MCF 10A (cell line): ENCODE measurements at places on chromosomes 3 and 15. TPM values are rescaled to one million over a fixed set of nuclear protein-coding genes. Genes with fewer than 3 reads are reported as not detected.

DNA sequence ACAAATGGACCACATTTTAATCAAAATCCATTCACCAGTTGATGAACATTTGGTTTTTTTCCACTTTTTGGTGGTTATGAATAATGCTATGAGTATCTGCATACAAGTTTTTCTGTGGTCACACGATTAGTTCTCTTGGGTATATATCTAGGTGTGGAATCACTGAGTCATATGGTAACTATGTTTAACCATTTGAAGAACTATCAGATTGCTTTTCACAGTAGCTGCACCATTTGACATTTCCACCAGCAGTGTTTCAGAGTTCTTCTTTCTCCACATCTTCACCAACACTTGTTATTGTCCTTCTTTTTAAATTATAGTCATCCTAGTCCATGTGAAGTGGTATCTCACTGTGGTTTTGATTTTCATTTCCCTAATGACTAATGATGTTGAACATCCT lies 33.3 kb upstream of the ATG7 start:
- H3K4me1 ChIP-seq: peaks cover 26% of the 10 kb centered on the region
- peak overlapping the region; percentile 32 for H3K4me3 ChIP-seq
- peak; percentile 58 for DNase-seq
- no peaks in the 10 kb centered on the region for H3K27me3 ChIP-seq
- peaks cover under 1% of the 10 kb centered on the region for H3K36me3 ChIP-seq

GRCh38 chr15:33149919-33150318 lies 44.6 kb downstream of the FMN1 start:
- H3K27me3 ChIP-seq: no peaks in the 10 kb centered on the region
- H3K27ac ChIP-seq: peak overlapping the region; percentile 54
- DNase-seq: peak; percentile 72
- no peak overlapping the region for H3K4me3 ChIP-seq
- peaks cover 9% of the 10 kb centered on the region for H3K36me3 ChIP-seq

- H3K27ac ChIP-seq: no peak overlapping the region
- no peaks in the 10 kb centered on the region for H3K36me3 ChIP-seq
- no peak for DNase-seq
- H3K4me3 ChIP-seq: no peak overlapping the region
- H3K27me3 ChIP-seq: peaks cover 13% of the 10 kb centered on the region
- no peaks in the 10 kb centered on the region for H3K4me1 ChIP-seq
These were observed 24.5 kb upstream of the IDH2 start for GRCh38 chr15:90126596-90127435.

BTLA gene
- not detected in 2 replicates for total RNA-seq

ABHD2 gene
- 47.7 and 55.9 TPM in 2 replicates for total RNA-seq

IGSF10 gene
- not detected in 2 replicates for total RNA-seq

SMCO1 gene
- not detected in 2 replicates for total RNA-seq

FANCD2OS gene
- total RNA-seq: not detected in 2 replicates

- no peaks in the 10 kb centered on the region for H3K27me3 ChIP-seq
- no peak overlapping the region for H3K4me3 ChIP-seq
- H3K4me1 ChIP-seq: peaks cover 57% of the 10 kb centered on the region
- no peak overlapping the region for H3K27ac ChIP-seq
- peaks cover 18% of the 10 kb centered on the region for H3K36me3 ChIP-seq
- no peak for DNase-seq
These were observed 44.5 kb downstream of the CMSS1 start for GRCh38 chr3:99862208-99862607.

ACTR8 gene
- 27.7 and 37.1 TPM in 2 replicates for total RNA-seq

GRCh38 chr3:150394606-150395005 lies 13.5 kb upstream of the TSC22D2 start:
- DNase-seq: no peak
- H3K27ac ChIP-seq: no peak overlapping the region
- H3K27me3 ChIP-seq: no peaks in the 10 kb centered on the region
- no peak overlapping the region for H3K4me3 ChIP-seq
- peaks cover 2% of the 10 kb centered on the region for H3K4me1 ChIP-seq
- H3K36me3 ChIP-seq: peaks cover 8% of the 10 kb centered on the region

GRCh38 chr15:70047386-70048197 lies 50.1 kb downstream of the TLE3 start:
- peaks cover 31% of the 10 kb centered on the region for H3K36me3 ChIP-seq
- H3K27me3 ChIP-seq: peaks cover 16% of the 10 kb centered on the region
- no peaks in the 10 kb centered on the region for H3K4me1 ChIP-seq
- no peak for DNase-seq
- no peak overlapping the region for H3K27ac ChIP-seq
- H3K4me3 ChIP-seq: no peak overlapping the region

DNA sequence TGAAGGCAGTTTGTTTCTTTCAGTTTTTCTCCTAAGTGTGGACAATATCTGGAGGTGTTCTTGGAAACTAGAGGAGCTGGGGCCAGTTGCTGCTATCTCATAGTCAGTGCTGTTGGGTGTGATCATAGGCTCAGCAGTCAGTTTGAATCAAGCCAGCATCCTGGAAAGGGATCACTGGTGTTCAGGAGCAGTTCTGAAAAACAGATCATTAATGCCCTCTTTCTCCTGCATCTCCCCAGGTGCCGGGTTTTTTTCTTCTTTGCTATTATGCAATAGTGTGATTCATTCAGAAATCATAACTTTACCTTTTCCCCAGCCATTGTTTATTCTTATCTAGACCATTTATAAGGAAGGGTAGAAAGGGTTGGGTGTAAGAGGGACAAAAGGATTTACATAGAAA lies 24.0 kb downstream of the LNP1 start:
- no peaks in the 10 kb centered on the region for H3K27me3 ChIP-seq
- H3K4me1 ChIP-seq: peaks cover 4% of the 10 kb centered on the region
- H3K4me3 ChIP-seq: no peak overlapping the region
- DNase-seq: peak; percentile 58

DNA sequence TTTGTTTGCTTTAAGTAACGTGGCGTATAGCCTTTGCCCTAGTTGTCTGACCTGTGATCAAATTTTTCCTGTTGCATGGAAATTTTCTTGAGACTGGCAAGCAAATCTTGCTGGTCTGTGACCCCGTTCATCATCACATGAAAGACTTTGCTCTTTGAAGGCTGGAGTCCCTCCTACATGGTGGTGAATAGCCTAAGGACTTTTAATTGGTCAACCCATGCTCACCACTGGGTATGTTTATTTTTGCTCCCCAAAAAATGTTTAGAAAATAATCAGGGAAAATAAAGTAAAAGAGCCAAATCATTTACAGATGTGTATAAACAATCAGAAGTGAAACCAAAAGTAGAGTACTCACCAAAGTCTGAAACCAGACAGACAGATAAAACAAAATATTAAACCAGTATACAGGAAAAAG lies 1075.3 kb upstream of the ALCAM start:
- peak overlapping the region; percentile 26 for H3K4me3 ChIP-seq
- no peaks in the 10 kb centered on the region for H3K36me3 ChIP-seq
- H3K4me1 ChIP-seq: peaks cover 7% of the 10 kb centered on the region
- no peaks in the 10 kb centered on the region for H3K27me3 ChIP-seq
- H3K27ac ChIP-seq: no peak overlapping the region

GRCh38 chr3:63870615-63871005 lies 6.9 kb downstream of the ATXN7 start:
- peaks cover 11% of the 10 kb centered on the region for H3K36me3 ChIP-seq
- H3K4me3 ChIP-seq: no peak overlapping the region
- no peaks in the 10 kb centered on the region for H3K27me3 ChIP-seq

DNA sequence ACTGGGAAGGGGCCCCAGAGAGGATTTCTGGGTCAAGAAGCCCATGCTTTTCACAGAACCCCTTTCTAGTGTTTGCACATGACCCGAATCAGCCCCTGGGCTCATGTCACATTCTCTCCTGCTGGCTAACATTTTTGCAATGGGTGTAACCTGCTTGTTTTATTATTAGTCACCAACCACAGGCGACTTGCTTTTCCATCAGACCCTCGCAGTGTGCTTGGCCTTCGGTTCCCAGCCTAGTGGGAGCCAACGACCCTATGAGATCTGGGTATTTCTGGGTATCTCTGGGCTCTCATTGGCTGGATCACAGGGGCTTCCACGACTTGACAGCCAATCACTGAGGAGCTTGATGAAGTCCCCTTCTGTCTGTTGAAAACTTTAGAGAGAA lies 11.0 kb upstream of the FBLN2 start:
- H3K36me3 ChIP-seq: no peaks in the 10 kb centered on the region
- no peaks in the 10 kb centered on the region for H3K27me3 ChIP-seq
- peak overlapping the region; percentile 96 for H3K27ac ChIP-seq
- DNase-seq: peak; percentile 80
- H3K4me1 ChIP-seq: peaks cover 43% of the 10 kb centered on the region
- no peak overlapping the region for H3K4me3 ChIP-seq

HTR3E gene
- not detected in 2 replicates for total RNA-seq

- H3K4me1 ChIP-seq: no peaks in the 10 kb centered on the region
- DNase-seq: no peak
- H3K27me3 ChIP-seq: no peaks in the 10 kb centered on the region
These were observed 3.7 kb upstream of the GRM2 start for GRCh38 chr3:51703068-51703760.

- H3K36me3 ChIP-seq: no peaks in the 10 kb centered on the region
- no peak overlapping the region for H3K27ac ChIP-seq
- no peaks in the 10 kb centered on the region for H3K27me3 ChIP-seq
- H3K4me3 ChIP-seq: no peak overlapping the region
These were observed 922 bp downstream of the ADPRH start for GRCh38 chr3:119580067-119580760.

GRCh38 chr3:24272875-24273274 lies 221.8 kb downstream of the THRB start:
- peak overlapping the region; percentile 51 for H3K27ac ChIP-seq
- no peak overlapping the region for H3K4me3 ChIP-seq
- no peaks in the 10 kb centered on the region for H3K27me3 ChIP-seq
- H3K4me1 ChIP-seq: peaks cover 7% of the 10 kb centered on the region
- no peaks in the 10 kb centered on the region for H3K36me3 ChIP-seq

DNA sequence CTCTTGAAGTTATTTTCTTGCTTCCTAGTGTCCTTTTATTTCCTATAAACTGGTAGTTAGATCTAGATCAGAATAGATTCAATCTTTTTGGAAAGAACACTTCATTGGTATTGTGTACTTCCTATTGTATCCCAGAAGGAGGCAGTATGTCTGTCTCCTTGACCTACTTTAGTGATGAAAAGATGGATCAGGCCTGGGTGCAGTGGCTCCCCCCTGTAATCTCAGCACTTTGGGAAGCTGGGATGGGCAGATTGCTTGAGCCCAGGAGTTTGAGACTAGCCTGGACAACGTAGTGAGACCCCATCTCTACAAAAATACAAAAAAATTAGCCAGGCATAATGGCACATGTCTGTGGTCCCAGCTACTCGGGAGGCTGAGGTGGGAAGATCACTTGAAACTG lies 12.0 kb downstream of the BSN start:
- H3K4me3 ChIP-seq: no peak overlapping the region
- DNase-seq: peak; percentile 16
- no peak overlapping the region for H3K27ac ChIP-seq
- H3K36me3 ChIP-seq: no peaks in the 10 kb centered on the region
- peaks cover 24% of the 10 kb centered on the region for H3K27me3 ChIP-seq
- peaks cover 6% of the 10 kb centered on the region for H3K4me1 ChIP-seq

DNA sequence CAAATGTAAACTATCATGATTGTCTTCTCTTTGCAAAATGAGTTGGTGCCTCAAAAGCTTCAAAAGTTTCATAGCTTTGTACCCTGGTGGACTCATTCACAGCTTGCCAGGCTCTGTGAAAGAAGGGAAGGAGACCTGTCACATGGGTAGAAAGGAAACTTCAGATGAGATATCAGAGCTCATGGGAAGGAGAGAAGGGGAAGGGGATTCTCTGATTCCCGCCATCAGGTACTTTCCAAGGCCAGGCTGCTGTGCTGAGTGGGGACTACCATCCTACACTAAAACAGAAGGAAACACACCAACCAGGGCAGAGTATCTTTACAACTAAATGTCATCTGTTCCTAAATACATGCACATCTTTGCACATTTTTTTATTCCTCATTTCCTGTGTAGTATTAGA lies 9.2 kb downstream of the ILDR1 start:
- H3K27me3 ChIP-seq: no peaks in the 10 kb centered on the region
- H3K4me1 ChIP-seq: no peaks in the 10 kb centered on the region
- no peak for DNase-seq
- no peak overlapping the region for H3K27ac ChIP-seq
- H3K36me3 ChIP-seq: no peaks in the 10 kb centered on the region

GRCh38 chr3:169171739-169172138 lies 491.8 kb downstream of the MECOM start:
- H3K27me3 ChIP-seq: no peaks in the 10 kb centered on the region
- H3K36me3 ChIP-seq: no peaks in the 10 kb centered on the region
- no peak overlapping the region for H3K4me3 ChIP-seq

- no peak overlapping the region for H3K27ac ChIP-seq
- no peak overlapping the region for H3K4me3 ChIP-seq
- H3K27me3 ChIP-seq: no peaks in the 10 kb centered on the region
- DNase-seq: no peak
- H3K36me3 ChIP-seq: no peaks in the 10 kb centered on the region
These were observed 1.4 kb upstream of the MUC13 start for GRCh38 chr3:124935794-124936542.

DNA sequence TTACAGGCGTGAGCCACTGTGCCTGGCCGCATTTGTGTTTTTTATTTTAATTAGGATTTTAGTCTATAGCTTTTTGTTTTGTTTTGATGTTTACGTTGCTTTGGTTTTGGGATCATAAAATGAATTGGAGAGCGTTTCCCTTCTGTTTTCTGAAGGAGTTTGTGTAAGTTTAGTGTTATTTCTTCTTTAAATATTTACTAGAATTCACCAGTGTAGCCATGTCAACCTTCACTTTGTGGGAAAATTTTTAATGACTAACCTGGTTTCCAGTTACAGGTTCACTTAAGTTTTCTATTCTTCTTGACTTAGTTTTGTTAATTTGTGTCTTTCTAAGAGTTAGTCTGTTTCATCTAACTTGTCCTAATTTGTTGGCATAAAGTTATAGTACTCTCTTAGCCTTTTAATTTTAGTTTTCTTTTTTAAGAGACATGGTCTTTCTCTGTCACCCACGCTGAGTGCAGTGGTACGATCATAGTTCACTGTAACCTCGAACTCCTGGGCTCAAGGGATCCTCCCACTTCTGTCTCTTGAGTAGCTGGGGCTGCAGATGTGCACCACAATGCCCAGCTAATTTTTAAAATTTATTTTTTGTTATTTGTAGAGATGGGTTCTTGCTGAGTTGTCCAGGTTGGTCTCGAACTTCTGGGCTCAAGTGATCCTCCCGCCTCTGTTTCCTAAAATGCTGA lies 61.0 kb downstream of the CHD2 start:
- no peak overlapping the region for H3K27ac ChIP-seq
- H3K36me3 ChIP-seq: peaks cover 100% of the 10 kb centered on the region
- H3K4me3 ChIP-seq: no peak overlapping the region
- peaks cover 5% of the 10 kb centered on the region for H3K4me1 ChIP-seq
- DNase-seq: no peak

EFL1 gene
- total RNA-seq: 41.0 and 44.7 TPM in 2 replicates

DNA sequence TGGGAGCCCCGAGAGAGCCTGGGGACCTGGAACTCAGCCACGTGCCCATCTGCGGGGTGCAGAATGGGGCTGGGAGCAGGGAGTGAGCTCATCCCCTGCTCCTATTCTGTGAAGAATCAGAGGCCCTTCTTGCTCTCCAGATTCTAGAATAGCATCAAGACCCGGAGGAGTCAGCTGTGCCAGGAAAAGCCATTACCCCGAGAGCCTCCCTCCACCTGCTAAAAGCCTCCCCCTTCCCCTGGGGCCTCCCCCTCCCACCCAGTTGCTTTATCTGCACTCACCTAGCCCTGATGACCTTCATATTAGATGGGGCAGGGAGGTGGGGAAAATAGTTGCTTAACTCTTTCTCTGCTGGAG lies 23.1 kb downstream of the CCDC33 start:
- H3K4me3 ChIP-seq: no peak overlapping the region
- H3K27me3 ChIP-seq: peaks cover 86% of the 10 kb centered on the region
- no peaks in the 10 kb centered on the region for H3K4me1 ChIP-seq
- DNase-seq: no peak
- no peak overlapping the region for H3K27ac ChIP-seq
- H3K36me3 ChIP-seq: no peaks in the 10 kb centered on the region
